Stimulated activated effector memory CD8-positive, alpha-beta T cell treated with anti-CD3 and anti-CD28 coated beads, Interleukin-12 subunit alpha, Interleukin-12 subunit beta, amount 100 ng/mL, for 72 hours (primary cell): ENCODE measurements at places on chromosomes 1 and 21.
A peak's percentile ranks its signal among the peaks of the same experiment; 100 is the strongest.

DNA sequence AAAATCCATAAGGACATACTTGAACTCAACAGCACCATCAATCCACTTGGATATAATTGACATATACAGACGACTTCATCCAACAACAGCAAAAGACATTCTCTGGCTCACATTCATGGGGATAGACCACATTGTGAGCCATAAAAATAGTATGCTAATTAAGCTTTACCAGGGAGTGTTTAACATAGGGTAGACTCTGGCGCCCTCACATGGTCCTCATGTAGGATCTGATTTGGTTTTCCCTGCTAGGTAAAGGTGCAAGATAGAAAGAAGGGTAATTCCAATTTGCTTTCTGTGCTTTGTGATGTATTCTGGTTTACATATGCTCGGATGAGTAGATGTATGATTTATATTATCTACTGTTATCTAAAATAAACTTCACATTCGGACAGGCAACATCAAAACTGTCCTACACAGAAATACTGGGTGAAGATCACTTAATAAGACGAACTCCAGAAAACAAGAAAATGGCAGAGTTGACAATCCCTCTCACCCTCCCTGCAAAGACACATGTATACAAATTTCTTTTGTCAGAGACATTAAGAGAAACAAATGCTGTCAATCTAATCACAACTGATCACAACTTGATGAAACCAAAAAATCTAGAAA, 27.7 kb downstream of the CR1L start:
- no peak for DNase-seq

DNA sequence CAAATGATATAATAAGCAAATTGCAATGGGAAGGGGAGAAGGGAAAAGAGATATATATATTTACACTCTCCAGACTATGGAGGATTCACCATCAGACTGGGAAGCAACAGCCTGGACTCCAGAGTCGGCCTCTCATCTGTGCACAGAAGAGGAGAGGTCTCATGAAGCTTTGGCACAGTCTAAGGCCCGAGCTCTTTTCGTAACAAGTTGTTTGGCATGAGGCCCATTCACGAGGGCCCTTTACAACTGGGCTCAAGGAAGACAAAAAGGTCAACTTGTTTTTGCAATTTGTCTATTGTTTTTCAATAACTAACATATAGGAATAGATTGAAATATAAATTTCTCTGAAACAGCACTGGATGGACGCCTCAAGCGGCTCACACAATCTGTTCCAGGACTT, 66.7 kb upstream of the AJAP1 start:
- DNase-seq: no peak

DNA sequence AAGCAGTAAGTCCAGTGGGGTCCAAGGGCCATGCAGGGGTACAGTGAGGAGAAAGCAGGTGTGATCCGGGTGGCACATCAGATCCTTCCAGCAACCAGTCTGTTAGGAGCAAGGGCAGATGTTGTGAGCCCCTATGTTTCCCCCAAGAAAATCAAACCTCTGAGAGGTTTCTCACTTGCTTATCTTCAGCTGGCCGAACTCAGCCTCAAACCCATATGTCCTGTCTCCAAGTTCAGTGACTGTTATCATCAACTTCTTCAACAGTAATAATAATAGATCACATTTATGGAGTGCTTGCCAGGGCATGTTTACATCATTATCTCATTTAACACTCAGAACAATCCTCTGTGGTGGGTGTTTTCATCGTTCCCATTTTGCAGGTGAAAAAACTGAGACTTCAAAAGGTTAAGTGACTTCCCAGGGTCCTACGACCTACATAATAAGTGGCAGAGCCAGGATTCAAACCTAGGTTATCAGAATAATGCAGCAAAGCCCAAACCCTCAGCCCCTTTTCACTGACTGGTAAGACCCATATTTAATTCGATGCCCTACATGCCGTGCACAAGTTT, 3.3 kb downstream of the CAPN2 start:
- no peak for DNase-seq

DNA sequence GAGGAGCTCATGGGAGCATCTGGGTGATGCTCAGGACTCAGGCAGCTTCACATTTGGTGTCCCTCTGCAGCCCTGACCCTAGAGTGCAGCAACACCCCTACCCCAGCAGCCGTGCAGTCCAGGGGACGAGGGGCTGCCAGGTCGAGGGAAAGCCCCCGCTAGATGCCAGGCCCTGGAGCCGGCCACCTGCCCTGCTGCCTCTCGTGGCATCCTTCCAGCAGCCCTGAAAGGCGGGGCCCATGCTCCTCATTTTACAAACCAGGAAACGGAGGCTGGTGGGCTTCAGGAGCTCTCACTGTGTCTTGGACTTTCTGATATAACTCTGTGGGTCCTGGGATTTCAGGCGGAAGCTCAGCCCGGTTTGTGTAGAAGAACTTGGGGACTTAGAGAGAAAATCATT, 120.5 kb upstream of the WNT4 start:
- no peak for DNase-seq

DNA sequence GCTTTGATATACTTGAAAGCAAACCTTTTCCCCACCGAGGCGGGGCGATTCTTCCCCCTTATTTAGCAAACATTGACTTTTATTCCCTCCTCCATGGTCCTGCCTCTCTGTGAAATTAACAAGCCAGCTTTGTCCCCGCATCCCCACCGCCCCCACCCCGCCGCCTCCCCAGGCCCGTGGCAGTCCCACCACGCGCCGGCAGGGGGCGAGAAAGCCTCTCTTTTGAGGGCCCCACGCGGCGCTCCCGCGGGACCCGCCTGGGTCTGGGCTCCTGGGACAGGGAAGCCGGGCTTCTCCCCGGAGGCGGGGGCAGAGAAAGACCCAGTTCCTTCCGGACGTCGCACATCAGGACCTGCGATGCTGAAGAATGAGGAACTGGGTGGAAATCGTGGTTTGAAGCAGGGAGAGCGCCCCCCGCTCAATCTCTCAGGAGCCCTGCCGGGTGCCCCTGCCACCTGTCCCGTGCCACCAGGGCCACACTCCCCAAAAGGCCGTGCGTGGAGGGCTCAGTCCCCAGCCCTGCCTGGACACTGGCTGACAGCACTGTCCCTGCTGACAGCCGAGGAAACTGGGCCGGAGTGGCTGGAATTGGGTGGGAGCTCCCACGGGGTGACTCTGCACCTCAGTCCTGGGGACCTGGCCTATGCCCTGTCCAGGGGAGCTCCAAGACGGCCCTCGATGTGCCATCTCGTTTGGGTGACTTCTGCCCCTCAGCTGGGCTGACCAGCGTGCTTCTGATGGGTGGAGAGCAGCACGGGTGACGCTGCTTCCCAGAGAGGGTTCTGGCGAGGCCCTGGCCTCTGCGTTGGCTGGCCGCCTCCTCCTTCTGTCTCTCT, 8.6 kb upstream of the ACTRT2 start:
- DNase-seq: peak; percentile 61

GRCh38 chr1:90346349-90346748, 351.4 kb downstream of the ZNF326 start:
- no peak for DNase-seq

GRCh38 chr1:113734357-113735055, 24.8 kb downstream of the PHTF1 start:
- no peak for DNase-seq

GRCh38 chr1:227540170-227541098, 22.9 kb upstream of the ZNF678 start:
- DNase-seq: no peak

- peak; percentile 34 for DNase-seq
Measured at GRCh38 chr1:41698916-41699860, 214.7 kb upstream of the EDN2 start.

GRCh38 chr21:16307256-16307655, 577.5 kb downstream of the USP25 start:
- DNase-seq: no peak

DNA sequence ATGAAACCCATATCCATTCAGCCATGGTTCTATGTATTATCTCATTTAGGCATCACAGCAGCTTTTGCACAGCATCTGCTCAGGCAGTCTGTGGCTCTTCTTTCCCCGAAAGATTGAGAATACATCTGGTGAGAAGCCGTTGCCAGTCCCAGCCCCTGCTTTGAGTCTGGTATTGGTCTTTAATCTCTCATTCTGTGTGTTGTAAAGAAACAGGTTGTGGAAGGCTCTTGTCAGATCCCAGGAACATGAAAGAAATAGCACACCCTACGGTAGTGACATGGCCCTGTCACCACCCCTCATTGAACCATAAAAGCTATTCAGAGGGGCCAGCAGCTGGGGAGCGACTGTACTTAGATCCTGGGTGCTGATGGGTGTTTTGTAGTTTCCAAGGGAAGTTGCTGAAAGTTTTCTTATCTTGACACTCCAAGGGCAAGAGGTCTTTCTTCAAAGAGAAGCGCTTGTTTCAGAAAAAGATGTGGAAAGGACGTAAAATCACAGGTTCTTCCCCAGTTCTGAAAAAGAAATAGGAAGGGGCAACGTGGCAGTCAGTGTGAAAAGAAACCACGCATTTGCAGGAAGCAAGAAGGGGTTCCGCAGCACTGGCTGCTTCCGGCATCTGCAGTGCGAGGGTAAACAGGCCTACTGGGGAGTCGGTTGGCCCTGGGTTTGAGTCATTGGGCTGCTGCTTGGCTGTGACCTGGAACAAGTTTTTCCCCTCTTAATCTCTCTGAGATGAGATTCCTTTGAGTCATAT, 145.0 kb downstream of the DHRS3 start:
- DNase-seq: peak; percentile 81

DNA sequence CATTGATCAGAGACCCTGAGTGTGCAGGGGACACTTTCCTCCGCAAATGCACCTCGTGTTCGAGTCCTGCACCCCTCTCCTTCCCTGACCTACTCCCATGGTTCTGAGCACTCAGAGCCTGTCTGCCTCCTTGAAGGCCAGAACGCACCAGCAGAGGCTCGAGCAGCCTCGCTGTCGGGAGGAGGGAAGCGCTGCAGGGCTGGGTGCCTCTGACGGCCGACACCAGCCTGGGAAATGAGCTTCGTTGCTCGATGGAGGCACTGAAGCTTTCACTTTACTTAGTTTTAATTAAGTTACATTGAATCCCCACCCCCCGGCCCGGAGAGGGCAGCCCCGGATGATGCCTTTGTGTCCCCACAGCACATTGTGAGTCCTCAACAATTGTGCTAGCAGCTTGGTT, 156.3 kb upstream of the ARHGEF16 start:
- no peak for DNase-seq

- DNase-seq: no peak
Measured at GRCh38 chr1:167105271-167106118, 11.6 kb downstream of the STYXL2 start.

DNA sequence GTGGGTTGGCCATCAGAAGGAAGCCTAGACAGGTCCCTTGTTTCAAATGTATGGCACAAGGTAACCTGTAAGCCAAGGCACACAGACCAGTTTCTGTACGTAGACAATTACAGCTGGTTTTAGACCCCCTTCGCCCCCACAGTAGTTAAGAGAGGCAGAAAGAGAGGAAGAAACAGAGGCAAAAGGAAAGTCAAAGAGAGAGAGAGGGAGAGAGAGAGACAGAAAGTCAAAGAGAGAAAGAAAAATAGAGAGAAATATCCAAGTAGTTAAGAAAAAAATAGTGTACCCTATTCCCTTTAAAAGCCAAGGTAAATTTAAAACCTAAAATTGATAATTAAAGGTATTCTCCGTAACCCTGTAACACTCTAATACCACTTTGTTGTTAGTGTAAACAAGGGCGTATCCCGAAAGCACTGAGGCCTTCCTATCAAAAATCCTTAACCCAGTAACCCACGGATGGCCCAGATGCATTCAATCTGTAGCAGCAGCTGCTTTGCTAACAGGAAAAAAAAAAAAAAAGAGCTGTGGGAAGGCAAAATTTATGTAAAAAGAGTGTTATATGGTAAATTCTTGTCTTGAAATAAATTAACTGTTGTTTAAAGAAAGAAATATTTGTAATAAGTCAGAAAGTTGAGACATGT, 49.4 kb downstream of the ADCY10 start:
- no peak for DNase-seq

DNA sequence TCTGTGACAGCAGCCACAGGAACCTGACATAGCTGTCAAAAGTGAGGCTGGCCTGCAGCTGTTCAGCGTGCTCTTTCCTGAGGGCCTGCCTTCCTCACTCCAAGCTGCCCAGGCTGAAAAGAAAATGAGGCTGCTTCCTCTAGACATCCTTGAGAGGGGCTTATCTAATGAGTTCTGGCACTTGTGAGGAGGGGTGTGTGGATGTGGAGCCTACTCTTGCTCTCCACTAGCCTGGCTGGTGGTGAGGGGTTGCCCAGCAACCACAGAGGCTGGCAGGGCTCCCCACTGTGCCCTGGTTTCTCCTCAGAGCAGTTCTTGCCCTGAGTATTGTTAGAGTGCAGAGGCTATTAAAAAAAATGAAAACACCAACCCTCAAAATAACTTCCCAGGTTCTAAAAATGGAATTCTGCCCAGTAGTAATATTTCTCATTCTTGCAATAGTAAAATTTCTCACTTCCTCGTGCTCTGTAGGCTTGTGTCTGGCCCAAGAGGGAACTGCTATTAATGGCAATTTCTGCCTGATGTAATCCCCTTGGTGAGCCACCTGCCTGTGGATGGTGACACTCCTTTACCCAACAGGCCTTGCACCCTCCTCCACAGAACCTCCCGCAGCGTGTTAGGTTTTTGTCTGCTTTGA, 52.6 kb upstream of the EPS8L3 start:
- DNase-seq: no peak

DNA sequence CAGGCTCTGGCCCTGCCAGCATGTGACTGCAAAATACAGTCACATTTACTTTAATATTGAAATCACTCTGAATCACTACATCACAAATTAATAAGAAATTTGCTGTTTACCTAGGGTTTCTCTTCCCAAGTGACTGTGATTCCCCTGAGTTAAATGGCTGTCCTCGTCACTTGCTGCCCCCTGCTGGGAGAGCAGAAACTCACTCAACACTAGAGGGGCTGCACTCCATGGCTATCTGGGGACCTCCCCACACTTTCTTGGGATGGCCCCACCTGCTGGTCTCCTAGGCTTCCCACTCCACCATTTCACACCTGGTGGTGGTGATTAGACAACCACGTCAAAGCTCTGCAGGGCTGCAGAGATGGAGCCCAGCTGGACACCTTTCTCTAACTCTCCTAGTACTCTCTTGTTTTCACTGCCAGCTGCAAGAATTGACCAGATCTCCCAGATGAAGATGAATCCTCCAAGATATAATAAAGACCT, 63.4 kb downstream of the CD2 start:
- peak; percentile 87 for DNase-seq

GRCh38 chr1:107378866-107379265, 238.0 kb downstream of the NTNG1 start:
- DNase-seq: no peak

- peak; percentile 73 for DNase-seq
Measured at GRCh38 chr1:7975212-7975865, 13.8 kb downstream of the PARK7 start.

DNA sequence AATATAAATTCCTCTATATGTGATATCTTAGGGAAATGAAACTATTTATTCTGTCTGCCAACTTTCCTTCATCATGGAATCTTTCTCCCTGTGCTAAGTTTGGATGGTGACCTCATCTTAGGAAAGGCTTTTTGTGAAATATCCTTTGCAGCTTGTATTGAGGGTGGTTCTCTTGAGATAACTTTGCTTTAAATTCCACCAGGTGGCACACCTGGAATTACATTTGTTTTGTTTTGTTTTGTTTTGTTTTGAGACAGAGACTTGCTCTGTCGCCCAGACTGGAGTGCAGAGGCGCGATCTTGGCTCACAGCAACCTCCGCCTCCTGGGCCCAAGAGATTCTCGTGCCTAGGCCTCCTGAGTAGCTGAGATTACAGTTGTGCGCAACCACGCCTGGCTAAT, 7.6 kb upstream of the CD1A start:
- DNase-seq: no peak

- DNase-seq: no peak
Measured at GRCh38 chr1:228918335-228918734, 183.1 kb downstream of the RHOU start.
